Chondrocyte (in vitro differentiated cells): ENCODE measurements at places on chromosomes 6 and 20. TPM values are rescaled to one million over a fixed set of nuclear protein-coding genes. Genes with fewer than 3 reads are reported as not detected.

GRCh38 chr20:11305406-11305805 is 612.3 kb upstream of the BTBD3 start:
- DNase-seq: no peak

GRCh38 chr6:158121335-158121734 is 46.7 kb downstream of the SERAC1 start:
- DNase-seq: no peak

DNA sequence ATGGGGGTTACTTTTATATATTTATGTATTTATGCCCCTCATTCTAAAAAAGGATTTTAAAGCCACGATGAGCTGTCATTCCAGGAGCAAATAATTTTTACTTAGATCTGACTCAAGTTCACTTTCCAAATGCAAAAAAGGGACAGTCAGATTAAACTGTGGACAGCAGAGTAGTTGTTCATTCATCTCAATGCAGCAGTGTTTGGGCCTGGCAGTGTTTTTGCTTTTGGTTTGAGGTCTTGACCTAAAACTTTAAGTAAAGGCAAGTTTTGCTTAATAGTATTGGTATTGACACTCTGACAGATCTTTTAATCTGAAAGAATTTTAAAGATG is 13.9 kb downstream of the JARID2 start:
- DNase-seq: no peak

DNA sequence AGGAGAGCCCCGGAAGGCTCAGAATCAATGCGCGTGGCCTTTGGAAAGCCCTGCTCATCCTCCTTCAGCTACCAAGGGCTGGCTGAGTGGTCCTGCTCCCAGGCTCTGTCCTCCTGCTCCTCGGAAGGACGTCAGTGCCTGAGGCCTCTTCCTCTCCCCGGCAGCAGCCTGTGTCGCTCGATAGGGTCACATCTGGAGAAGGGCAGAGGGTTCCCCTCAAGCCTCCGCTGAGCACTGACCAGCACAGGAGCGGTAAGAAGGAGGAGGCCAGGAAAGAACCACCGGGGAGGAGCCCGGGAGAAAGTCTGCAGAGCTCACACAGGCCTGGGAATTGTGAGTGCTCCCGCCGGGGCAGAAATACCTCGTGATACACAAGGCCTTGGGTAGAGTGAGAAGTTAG is 21.2 kb downstream of the KIF25 start:
- DNase-seq: no peak

- DNase-seq: no peak
Observed at GRCh38 chr20:20849161-20849560, 136.7 kb upstream of the RALGAPA2 start.

DNA sequence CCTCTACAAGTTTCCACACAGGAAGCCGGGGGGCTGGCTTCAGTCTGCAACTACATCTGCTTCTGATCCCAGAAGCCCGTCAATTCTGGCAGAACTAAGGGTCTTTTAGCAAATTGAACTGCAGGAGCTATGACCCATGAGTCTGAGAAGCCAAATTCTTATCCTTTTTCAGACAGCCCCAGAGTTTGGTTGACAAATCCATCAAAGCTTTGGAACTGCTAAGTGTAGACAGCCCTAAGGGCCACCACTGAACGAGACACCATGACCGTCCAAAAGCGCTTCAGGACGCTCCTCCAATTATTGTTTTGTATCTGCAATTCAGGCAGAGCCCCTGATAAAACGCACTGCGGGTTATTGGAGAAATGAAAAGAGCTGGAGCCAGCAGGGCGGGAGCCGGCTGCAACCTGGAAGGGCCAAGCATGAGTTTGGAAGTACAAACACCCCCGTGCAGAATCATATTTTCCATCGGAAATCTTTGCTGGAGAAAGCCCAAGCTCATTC is 67.1 kb downstream of the GNAS-AS1 start:
- no peak for DNase-seq

DNA sequence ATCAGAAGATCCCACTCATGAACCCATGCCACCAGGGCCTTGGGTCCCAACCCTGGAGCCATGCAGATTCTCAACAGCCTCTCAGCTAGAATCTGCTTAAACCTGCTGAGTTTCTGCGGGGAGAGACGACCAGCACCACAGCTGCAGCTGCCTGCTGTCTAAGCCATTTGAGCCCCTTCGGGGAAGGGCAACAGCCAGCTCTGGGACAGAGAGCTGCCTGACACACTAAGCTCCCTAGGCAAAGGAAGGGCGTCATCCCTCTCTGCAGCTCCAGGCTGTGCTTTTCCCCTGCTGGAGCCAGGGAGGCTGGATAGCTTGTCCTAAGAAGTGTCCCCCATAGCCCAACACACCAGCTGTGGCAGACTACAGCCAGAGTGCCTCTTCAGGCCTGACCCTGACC is 182.5 kb downstream of the OTOR start:
- no peak for DNase-seq

GRCh38 chr6:107867302-107867615 is 43.1 kb upstream of the SCML4 start:
- no peak for DNase-seq

GRCh38 chr6:11876934-11877433 is 98.4 kb upstream of the ADTRP start:
- DNase-seq: no peak

DNA sequence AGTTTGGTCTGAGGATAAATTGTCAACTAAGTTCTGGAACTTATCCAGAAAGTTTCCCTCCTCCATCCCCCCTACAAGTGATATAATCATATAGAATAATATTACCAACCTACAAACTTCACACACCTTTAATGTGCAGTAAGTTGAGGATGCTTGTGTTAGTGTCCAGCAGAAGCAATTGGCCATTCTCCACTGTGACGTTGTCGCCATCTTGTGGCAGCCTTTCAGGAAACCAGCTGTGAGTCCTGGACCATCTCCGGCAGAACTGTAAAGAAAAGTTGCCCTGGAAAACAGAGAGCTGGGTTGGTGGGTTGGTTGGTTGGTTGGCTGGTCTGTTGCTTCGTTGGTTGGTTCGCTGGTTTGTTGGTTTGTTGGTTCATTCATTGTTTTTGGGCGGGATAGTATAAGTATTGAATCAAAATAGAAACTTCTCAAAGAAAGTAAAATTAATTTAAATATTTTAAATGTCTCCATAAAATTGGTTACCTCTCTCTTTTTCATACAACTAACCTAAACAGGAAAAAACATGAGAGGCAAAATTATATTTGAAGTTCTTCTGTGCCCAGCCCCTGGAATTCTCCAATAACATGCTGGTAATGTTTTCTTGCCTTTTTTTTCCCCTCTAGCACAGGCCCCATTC is 127.5 kb downstream of the PKHD1 start:
- DNase-seq: no peak

DNA sequence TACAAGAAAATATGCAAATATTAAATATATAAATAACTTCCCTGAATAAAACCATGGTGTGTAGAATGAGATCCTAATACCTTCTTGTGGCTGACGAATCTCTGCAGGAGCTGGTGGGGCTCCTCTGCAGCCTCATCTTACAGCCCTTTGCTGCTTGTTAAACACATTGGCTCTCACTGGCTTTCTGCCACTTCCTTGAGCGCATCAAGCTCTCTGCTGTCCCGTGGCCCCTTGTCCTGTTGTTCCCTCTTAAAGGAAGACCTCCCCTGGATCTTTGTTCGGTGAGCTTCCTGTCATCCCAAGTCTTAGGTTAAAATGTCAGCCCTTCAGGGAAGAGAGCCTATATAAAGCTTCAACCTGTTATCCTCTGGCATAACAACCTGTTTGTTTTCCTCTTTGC is 519.6 kb downstream of the DOK5 start:
- DNase-seq: no peak

- no peak for DNase-seq
Observed at GRCh38 chr6:2843138-2843740, 1.6 kb upstream of the SERPINB1 start.

GRCh38 chr6:34926655-34927054 is 37.6 kb downstream of the ANKS1A start:
- DNase-seq: no peak

GRCh38 chr20:41011551-41012067 is 17.0 kb upstream of the TOP1 start:
- DNase-seq: no peak

DNA sequence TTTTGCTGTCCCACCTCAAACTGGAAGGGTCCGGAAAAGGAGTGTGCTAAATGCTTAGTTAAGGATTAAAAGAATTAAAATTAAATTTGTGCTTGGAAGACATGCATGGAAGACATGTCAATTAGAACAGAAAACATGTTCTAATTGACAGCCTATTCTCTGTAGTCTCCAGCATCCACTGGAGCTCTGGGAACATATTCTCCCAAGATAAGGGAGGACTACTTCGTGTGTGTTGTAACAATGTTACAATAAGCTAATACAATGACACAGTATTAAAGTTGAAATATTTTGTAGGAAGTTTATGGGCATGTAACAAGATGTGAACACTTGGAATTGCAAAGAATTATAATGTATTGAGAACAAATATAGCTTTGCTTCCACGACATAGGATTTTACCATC is 567.4 kb upstream of the CITED2 start:
- no peak for DNase-seq

The ARFGEF3 gene
- total RNA-seq: 1.1 to 2.7 TPM (median 2.7 TPM) in 3 replicates

The OXT gene
- not detected in 3 replicates for total RNA-seq

The DSE gene
- 71.9 to 95.0 TPM (median 78.0 TPM) in 3 replicates for total RNA-seq

The PLG gene
- total RNA-seq: not detected in 3 replicates

The RFX6 gene
- total RNA-seq: not detected in 3 replicates

The EXOC2 gene
- total RNA-seq: 27.5 to 32.3 TPM (median 28.0 TPM) in 3 replicates

The FAM209A gene
- total RNA-seq: 0.55 to 0.58 TPM in 2 of 3 replicates, not detected in the other

The CYB5R4 gene
- total RNA-seq: 13.0 to 15.6 TPM (median 13.6 TPM) in 3 replicates

The PBOV1 gene
- not detected in 3 replicates for total RNA-seq
